ENCODE measurements at places on chromosomes 1 and 21.

- no peak for DNase-seq
These were observed 151.2 kb downstream of the DMRTA2 start for GRCh38 chr1:50271968-50272578.

DNA sequence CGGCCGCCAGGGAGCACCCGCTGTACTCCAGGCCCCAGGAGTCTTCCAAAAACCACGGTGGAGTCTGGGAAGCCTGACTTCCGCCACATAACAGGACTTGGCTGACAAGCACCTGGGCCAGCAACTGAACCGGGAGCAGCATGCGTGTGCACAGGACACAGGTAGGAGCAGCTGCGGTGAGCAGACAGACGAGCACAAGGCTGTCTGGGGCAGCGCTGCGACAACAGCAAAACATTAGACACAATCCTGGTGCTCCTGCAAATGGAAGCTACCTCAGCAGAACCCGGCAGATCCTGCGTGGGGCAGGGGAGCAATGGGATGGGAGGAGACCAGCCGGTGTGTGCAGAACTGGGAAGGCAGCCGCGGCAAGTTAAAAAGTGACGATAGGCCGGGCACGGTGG lies 80.4 kb downstream of the NPHP4 start:
- DNase-seq = peak; percentile 31

DNA sequence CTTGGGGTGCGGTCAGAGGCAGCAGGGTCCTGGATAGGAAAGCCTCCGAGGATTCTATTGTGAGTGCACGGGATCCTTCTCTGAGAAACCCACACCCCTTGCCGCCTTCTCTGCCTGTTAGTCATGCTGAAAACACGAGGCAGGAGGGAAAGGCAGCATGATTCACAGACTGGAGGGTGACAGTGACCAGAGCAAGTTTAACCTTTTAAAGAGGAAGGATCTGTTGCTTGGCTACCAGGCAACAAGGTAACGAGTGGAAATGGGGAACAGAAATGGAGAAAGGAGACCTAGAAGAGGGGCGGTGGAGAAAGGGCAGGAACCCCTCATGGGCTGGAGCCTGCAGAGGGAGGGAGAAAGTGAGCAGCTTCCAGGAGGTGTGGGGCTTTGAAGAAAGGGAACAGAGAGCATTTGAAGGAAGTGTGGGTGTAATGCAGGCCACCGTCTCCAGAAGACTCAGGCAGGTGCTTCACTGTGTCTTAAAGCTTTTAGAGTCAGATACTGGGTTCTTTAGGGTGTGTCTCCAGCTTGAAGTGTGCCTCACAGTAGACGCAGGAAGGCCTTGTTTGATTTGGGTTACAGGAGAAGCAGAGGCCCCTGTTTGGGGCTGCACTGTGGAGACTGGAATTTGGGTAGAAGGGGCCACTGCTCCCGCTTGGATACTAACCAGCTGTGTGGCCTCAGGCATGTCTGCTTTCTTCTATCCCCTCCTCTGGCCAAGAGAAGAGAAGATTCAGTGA lies 19.1 kb downstream of the OPTC start:
- no peak for DNase-seq

- DNase-seq = no peak
These were observed 10.9 kb downstream of the TAGLN2 start for GRCh38 chr1:159914252-159915018.

GRCh38 chr1:156895455-156895812 lies 1.9 kb downstream of the PEAR1 start:
- no peak for DNase-seq
